Muscle of back (tissue), 13 donors: ENCODE measurements at places on chromosomes 16 and 17. TPM values are rescaled to one million over a fixed set of nuclear protein-coding genes. Genes with fewer than 3 reads are reported as not detected.

The HOXB4 gene
- polyA plus RNA-seq, result 1.1 TPM

The CLEC19A gene
- polyA plus RNA-seq, result 0.12 TPM

The ARHGAP44 gene
- polyA plus RNA-seq, result 4.3 TPM

The SHMT1 gene
- 10.3 TPM for polyA plus RNA-seq

The LCAT gene
- 12.8 TPM for polyA plus RNA-seq

GRCh38 chr17:4573669-4574068 lies 10.7 kb upstream of the SMTNL2 start:
- no peak for DNase-seq

DNA sequence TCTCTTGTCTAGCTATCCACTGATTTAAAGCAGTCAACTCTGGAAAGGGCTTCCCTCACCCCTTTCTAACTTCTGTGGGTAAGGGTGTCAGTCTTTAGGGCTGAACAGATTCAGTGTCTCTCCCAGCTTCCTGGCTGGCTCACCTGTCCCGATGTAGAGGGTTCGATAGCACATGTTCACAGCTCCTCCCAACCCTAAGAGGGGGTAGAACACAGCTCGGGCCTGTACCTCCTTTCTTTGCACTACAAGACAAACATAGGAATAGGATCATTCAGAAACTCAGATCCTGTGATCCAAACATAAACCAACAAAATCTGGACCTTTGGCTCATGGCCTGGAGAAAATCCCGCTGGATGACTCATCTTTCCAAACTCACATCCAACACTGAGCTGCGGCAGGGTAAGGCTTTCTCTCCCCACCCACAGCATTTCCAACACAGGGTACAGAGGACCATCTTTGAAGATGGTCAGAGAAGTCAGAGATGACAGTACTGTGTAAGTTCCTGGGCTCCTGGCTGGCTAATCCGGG lies 5.8 kb upstream of the DHRS13 start:
- DNase-seq, result peak; percentile 71

GRCh38 chr16:66952430-66953110 lies 8.5 kb upstream of the CES3 start:
- no peak for DNase-seq

- DNase-seq, result no peak
Observed at GRCh38 chr16:62036802-62037135, 531 bp upstream of the CDH8 start.

GRCh38 chr16:58497935-58498334 lies 2.0 kb upstream of the NDRG4 start:
- DNase-seq, result no peak
